ENCODE measurements at places on chromosomes 6 and 20.

- DNase-seq, result peak; percentile 92
These were observed 253.3 kb upstream of the JAG1 start for GRCh38 chr20:10927011-10927583.

DNA sequence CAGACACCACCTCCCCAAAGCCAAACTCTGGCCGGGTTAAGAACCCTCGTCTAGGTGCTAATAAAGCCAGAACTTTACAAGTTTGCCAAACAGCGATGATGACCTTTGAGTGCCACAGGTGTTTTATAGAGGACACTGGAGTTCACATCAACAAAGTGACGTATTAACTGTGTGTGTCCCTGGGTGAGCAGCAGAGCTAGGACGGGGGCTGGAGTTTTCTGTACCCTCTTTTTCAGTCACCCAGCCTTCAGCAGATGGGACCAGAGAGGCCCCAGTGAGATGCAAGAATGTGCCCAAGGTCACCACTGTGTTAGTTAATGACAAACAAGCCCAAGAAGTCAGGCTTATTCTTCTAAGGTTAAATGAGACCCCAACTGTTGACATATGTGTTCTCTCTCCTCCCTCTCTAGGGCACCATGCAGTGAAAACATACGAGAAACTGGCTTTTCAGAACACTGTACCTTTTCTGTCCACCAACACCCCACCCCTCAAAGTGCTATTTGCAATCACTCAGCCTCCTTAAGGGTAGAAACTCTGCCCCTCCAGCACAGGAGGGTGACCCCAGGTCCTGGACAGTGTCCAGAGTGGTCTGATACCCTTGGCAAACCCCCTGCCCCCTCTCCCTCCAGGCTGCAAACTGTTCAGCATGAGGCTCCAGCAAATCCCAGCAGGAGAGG is 5.2 kb downstream of the SDC4 start:
- no peak for DNase-seq

GRCh38 chr20:57660922-57661745 is 40.9 kb upstream of the ZBP1 start:
- no peak for DNase-seq

GRCh38 chr20:49568278-49569151 is 578 bp upstream of the PTGIS start:
- DNase-seq, result no peak

GRCh38 chr6:143545165-143545564 is 33.6 kb upstream of the FUCA2 start:
- no peak for DNase-seq

GRCh38 chr20:41408986-41409385 is 42.4 kb upstream of the EMILIN3 start:
- no peak for DNase-seq

DNA sequence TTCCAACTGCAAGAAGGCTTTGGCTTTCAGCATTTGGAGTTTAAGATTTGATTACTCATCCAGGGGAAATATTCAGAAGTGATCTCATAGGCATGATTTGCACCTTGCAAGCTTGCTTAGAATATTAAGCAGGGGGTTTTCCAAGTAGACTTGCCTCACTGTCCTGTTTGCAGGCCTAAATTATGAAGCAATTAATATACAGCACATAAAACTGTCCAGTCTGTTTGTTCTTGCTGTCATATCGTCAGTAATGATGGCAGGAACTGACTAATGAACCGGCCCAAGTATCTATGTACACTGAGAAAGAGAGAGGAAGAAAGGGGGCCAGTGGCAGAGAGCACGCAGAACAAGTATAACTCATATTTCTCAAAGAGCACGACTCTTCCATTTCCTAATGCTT is 212.5 kb upstream of the SUPT3H start:
- DNase-seq, result peak; percentile 17

- DNase-seq, result no peak
These were observed 26.4 kb upstream of the ZMYND8 start for GRCh38 chr20:47382746-47383415.

GRCh38 chr6:13178107-13178506 is 150.2 kb downstream of the TBC1D7 start:
- DNase-seq, result no peak

DNA sequence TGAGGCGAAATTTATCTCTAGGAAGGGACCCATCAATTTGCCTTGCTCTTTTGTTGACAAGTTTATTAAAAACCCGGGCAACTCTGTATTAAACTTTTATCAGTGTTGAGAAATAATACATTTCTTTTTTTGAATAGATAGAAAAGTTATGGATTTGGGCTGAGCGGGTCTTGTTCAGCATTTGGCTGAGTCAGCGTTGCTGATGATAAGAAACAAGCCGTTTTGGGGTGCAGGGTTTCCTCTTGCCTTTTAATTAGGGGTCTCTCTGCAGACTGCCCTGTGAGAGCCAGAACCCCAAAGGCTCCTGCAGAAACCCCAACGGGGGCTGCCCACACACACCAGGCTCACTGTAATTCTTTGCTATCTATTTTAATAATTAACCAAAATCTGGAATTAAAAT is 82.1 kb upstream of the SLCO4A1 start:
- no peak for DNase-seq
